CD4-positive, alpha-beta T cell treated with Interleukin-10 for 1 hour (primary cell): ENCODE measurements at places on chromosomes 2 and 18.
A peak's percentile ranks its signal among the peaks of the same experiment; 100 is the strongest.

GRCh38 chr2:146994246-146994645 lies 850.6 kb upstream of the ACVR2A start:
- DNase-seq, result no peak

DNA sequence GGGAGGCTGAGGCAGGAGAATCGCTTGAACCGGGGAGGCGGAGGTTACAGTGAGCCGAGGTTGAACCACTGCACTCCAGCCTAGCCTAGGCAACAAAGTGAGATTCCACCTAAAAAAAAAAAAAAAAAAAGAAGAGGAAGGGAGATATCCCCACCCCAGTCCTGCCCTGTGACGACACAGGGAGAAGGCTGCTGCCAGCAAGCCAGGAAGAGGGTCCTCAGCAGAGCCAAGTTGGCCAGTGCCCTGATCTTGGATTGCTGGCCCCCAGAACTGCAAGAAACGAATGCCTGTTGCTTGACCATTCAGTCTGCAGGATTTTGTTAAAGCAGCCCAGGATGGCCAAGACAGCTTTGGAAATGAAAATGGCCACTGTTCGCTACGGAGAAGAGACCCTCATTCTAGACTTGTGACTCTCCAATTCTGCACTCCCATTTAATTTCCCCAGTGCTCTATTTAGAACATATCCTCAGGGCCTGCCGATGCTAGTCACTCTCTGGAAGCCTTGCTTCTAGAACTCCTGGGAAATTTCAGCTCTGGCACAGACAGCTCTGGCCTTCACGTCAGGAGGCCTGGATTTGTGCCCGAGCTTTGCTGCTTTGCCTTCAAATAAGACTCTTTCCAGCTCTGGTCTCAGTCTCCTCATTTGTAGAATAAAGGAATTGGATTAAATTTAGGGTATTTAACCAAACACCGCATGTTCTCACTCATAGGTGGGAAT lies 15.7 kb upstream of the AMMECR1L start:
- DNase-seq, result no peak

DNA sequence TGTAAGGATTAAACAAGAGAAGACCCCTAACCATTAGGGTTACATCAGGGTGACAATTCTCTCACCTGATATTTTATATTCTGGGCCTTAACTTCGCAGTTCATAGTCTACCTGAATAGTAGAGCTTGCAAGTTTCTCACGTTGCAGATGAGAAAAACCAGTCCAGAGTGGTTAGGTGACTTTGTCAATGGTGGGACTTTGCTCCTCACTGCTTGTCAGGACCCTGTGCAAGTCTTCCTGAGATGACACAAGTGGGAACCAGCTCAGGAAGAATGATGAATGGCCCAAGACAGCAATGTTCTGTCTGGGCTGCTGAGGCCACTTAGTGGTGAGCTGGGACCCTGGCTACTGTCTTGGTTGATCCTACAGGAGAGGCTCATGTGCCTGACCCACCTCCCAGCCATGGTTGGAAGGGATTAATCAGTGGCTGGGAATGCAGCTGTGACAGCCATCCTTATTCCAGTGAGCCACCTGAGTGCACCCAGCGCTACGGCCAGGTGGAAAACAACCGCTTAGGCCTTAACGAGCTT lies 16.9 kb downstream of the LGALSL start:
- no peak for DNase-seq

GRCh38 chr2:180618570-180618969 lies 361.8 kb upstream of the UBE2E3 start:
- DNase-seq, result no peak

DNA sequence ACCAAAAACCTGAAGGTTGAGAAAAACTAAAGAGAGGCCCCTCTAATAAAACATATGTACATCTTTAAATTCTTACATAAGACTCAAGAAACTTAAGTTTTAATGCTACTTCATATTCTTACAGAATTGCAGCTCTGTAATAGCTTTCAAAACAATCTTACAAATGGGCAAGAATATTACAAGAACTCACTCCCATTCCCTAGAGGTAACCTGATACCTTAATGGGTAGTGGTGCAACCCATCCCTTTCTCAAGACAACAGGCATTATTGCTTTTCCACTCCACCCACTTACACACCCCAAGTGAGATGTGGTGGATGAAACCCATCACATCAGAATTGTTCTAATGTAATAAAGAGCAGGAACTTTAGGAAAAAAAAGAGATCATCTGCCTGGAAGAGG lies 103.7 kb downstream of the RBMS1 start:
- no peak for DNase-seq

- DNase-seq, result no peak
Measured at GRCh38 chr2:240703417-240704341, 12.0 kb downstream of the AQP12A start.

DNA sequence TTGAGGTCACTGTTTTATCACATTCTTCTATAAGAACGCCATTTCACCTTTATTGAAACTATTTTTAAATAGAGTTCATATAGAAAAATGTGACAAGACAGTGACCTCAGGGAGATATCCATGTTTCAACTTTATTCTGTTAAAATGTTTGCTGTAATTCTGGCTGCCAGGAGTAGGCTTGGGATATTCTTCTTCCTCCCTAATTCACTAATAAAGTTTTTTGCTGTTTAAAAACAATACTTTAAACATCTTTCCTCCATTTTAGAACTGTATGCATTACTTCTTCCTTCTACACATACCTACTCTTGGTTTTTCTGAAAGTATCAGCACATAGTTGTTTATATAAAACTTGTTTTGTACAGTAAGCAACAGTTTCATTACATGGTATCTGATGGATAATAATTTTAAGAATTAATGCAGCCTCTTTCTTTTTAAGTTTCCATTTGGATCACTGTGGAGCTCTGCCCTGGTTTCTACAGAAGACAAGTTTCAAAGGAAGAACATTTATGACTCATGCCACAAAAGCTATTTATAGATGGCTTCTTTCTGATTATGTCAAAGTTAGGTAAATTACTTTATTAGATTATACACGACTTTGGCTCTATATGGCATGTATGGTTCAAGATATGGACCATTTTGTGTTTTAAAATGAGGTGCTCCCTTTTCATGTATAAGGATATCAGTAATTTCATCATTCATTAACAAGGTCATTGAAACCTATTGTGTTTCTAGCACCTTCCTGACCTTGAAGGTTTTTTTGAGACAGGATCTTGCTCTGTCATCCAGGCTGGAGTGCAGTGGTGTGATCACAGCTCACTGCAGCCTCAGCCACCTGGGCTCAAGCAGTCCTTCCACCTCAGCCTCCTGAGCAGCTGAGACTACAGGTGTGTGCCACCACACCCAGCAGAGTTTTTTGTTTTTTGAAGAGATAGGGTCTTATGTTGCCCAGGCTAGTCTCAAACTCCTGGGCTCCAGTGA lies 7.2 kb downstream of the CPSF3 start:
- no peak for DNase-seq

GRCh38 chr18:36828157-36828629 lies 609 bp downstream of the TPGS2 start:
- DNase-seq, result peak; percentile 28

DNA sequence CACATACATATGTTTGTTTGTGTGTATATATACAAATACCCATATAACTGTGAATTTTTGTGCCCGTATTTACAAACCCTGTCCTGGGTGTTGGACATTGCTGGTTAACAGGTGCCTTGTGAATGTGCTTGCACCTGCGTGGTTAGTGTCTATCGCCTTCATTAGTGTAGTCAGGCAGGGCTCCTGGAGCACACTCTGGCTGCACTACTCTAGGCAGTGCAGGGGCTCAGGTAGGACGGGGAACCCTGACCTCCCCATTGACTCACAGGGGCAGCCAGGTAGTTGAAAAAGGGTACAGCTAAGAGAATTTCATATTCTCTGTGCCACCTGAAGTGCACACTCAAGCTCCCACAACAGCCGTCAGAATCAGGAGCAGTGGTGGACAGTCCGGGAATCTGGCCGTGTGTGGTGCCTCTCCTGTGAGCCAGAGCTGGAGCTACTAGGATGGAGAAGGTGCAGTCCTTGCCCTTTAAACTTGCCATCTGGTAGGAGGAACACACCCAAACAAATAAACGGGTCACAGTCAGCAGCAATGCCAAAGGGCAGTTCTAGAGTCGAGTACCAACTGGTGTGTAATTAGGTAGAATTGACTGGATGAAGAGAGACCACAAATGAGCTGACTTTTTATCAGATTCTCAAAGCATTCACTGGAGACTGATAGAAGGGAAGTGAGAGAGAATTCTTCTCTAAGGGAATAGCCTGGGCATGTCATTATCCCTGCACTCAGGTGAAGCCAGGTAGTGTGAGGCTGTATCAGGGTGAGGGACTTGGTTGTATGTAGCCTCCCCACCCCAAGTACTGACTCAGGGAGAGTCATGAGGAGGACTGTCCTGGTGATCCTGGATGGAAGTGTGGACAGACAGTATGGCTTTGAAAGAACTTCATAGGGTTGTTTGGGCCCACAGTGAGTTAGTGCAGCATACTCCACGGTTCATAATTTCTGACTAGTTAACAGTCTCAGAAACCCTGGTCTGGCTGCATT lies 44.1 kb downstream of the FARP2 start:
- no peak for DNase-seq

DNA sequence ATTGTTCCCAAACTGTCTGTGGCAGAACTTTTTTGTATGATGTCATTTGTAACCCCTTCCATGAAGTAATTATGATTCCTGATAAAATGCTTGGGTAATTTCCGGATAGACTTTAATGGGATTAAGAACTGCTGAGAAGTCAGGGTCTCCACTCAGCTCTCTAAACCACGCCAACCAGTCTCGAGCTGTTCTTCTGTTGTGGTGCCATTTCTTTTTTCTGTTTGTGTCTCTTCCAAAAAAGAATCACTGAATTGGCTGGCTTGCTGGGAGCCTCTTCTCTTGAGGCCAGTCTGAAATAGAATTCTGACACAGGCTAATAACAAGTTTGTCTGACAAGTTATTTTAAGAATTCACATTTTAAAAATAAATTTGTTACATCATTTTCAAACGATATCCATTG lies 198.9 kb downstream of the BCL2 start:
- no peak for DNase-seq

DNA sequence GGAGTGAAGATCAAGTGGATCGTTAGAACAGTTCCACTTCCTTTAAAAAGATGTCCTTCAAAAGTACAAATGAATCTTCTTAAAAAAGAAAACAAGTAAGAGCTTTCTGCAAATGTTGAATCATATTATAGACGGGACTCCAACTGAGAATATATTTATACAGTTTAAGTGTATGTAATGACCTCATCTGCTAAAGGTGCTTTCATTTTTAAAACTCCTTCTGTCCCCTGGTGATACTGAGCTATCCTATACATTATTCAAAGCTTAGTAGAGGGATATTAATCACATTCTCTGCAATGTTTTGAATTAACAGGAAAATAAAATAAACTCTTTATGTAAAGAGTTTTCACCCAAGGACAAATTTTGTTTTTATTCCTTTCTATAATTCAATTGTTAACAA lies 420.7 kb upstream of the SLC8A1 start:
- DNase-seq, result no peak

DNA sequence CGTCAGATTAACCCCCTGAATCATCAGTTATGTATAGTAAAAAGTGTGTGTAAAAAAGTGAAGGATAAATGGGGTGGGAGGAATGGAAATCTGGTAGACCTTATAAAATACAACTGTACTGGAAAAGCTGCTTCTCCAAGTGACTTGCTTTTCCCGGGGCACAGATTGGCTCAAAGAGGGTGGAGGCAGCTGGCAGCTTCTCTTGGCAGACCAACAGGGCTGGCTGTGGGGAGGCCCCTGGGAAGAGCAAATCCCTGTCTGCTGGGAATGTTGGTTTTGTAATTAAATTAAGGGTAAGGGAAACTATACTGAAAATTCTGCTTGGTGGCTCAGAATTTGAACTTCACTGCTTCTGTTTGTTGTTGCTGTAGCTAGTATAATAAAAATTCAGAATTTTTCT lies 154.2 kb upstream of the DLX2 start:
- no peak for DNase-seq

DNA sequence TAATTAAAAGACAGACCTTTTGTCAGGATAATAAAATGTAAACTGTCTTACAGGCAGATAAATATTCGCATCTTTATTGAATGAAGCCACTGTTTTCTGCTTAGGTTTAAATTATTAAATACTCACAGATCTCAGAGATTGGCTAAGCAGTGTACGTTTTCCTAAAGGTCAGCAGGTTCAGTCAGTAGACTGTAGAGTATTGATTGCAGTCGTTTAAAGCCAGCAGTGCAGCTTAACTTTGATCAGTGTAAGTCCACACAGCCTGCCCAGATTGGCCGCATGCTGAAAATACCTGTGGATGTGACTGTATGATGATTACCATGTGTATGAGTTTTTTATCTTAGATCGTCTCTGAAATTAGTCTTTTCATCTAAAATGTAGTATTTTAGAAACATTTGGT lies 42.3 kb downstream of the ATP9B start:
- DNase-seq, result no peak

GRCh38 chr18:58061349-58061748 lies 17.3 kb downstream of the NEDD4L start:
- no peak for DNase-seq

DNA sequence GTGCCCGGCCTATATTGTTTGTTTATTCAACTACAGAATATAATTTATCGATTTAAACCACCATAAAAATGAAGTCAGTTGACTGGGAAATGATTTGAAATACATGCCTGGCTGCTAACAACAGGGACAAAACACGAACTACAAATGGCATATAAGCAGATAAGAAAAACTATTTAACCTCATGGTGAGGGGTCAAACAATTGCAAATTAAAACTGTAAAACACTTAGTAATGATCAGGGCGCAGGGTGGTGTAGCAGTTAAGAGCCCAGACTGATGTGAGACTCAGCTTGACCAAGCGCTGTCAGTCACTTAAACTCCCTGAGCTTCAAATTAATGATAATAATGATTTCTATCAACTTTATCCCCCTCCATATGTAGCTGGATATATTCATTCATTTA lies 6.7 kb downstream of the MTHFD2 start:
- no peak for DNase-seq

DNA sequence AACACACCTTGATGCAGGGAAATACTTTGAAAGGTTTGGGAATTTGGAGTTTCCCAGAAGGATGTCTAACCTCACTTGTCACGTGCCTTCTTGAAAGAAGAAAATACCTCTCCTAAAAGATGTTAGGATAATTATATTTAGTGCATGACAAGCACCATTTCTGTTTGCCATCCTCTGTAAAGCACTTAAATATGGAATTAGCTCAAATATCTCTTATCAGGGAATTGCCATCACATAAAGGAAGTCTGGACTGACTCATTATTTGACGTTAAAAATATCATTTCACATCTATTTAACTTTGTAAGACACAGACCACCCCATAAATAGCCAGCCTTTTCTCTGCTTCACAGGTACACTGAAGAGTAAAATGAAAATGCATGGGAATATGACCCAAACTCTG lies 140.1 kb downstream of the STK39 start:
- DNase-seq, result no peak
